ENCODE measurements at places on chromosomes 3 and 15.

- DNase-seq, result no peak
Observed at GRCh38 chr3:117922039-117922438, 1112.6 kb downstream of the IGSF11 start.

GRCh38 chr15:96959501-96959900 lies 629.0 kb downstream of the NR2F2 start:
- DNase-seq, result no peak

DNA sequence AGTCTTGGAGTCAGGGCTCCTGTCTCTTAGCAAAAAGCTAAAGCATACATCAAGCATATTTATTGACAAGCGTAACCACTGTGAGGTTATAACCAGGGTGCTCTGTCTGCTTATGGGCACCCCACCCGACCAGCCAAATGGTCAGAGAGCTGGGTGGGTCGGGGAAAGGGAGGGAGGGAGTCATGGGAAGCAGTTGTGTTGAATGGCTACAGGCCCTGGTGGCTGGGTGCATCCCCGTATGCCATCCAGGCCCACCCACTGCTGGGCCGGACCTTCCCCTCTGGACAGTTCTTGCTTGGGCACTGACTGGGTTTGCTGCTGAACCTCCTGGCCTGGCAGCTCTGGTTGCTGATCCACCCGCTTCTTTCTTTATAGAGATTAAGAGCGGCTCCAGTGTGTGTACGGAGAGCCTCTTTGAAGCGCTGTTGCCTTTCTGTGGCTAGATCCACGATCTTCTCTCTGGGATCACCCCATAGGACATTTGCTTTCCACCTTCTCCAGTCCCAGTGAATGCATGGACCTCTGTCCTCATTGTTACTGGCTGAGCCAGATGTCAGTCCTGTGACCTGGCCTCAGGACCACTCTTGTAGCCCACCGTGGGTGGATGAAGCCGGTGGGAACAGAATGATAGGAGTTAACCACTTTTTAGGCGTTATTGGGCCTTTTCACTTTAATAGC lies 59.6 kb downstream of the SMAD3 start:
- no peak for DNase-seq

GRCh38 chr15:90025489-90026033 lies 24.4 kb downstream of the ZNF710 start:
- DNase-seq, result no peak

- no peak for DNase-seq
Observed at GRCh38 chr3:123004201-123004918, 23.2 kb downstream of the SEMA5B start.

GRCh38 chr3:127997961-127998360 lies 54.3 kb upstream of the SEC61A1 start:
- no peak for DNase-seq

DNA sequence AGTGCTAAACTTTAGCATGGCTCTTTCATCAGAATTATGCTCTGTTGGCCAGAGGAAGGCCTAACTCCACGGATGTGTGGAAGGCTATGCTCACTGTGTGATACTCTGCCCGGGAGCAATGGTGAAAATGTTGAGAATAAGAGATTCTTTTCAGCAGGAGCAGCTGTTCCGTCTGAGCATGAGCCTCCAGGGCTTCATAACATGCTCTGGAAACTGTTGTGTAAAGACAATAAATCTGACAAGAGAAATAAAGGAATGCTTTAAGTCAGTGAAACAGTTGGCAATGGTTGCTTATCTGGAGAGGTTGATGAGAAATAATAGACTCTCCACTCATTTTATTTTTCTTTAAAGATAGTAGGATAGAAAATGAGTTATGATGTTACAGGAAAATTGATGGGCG lies 269.8 kb downstream of the DIPK2A start:
- DNase-seq, result no peak

- DNase-seq, result no peak
Observed at GRCh38 chr3:42942693-42943092, 36.4 kb upstream of the GASK1A start.

DNA sequence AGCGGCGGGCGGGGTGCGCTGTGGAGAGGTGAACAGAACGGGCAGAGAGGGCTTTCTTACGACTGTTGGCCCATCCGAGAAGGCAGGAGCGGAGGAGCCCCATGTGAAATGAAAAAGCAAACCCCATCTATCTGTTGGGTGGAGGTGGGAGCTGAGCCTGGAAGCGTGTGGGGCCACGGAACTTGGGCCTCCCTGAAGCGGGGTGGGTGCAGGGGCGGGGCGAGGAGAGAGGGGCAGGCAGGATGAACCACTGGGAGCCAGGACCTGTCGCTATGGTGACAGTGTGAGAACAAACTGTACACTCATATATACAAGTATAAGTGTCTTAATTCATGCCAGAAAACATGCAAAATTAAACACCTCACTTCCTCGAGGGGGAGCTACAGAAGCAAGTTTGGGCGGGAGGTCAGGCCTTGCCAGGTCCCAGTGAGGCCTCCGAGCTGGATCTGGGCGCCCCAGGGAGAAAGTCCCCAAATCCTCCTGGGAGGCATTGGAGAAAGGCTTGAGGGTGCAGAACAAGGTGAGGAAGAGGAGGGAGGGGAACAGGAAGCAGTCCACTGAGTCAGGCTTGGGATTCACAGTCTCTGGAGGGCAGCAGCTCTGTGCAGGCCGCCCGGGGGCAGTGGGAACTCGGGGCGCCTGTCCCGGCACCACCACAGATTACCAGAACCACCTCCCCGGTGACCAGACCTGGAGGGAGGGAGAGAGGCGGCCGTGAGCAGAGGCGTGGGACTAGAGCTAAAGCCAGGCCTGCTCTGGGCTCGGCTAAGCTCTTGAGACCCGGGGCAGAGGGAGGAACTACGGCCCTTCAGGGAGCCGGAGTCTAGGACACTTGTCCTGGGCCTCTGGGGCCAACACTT lies 34.8 kb downstream of the RBPMS2 start:
- DNase-seq, result no peak

GRCh38 chr3:170469151-170470062 lies 50.7 kb downstream of the CLDN11 start:
- no peak for DNase-seq

GRCh38 chr3:194574639-194575483 lies 58.4 kb downstream of the TMEM44 start:
- no peak for DNase-seq

DNA sequence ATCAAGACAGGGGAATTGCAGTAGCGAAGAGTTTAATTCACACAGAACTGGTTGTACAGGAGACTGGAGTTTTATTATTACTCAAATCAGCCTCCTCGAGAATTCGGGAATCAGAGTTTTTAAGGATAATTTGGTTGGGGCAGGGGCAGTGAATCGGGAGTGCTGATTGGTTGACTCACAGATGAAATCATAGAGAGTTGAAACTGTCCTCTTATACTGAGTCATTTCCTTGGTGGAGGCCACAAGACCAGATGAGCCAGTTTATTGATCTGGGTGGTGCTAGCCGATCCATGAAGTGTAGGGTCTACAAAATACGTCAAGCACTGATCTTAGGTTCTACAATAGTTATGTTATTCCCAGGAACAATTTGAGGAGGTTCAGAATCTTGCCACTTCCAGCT lies 5.3 kb upstream of the ZNF770 start:
- DNase-seq, result no peak

DNA sequence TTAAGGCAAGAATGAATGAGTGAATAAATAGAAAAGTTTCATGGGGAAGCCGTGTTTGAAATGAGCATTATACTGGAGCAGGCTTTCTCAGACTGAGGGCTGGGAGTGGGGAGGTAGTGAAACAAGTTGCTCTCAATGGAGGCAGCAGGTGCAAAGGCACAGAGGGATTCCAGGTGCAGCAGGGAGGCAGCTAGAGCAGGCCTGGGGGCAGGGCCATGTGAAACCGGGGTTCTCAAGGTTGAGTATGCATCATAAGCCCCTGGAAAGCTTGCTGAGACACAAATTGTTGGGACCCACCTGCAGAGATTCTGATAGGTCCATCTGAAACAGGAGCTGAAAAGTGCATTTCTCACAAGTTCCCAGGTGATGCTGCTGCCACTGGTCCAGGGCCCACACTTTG lies 45.3 kb downstream of the BFSP2 start:
- DNase-seq, result no peak

DNA sequence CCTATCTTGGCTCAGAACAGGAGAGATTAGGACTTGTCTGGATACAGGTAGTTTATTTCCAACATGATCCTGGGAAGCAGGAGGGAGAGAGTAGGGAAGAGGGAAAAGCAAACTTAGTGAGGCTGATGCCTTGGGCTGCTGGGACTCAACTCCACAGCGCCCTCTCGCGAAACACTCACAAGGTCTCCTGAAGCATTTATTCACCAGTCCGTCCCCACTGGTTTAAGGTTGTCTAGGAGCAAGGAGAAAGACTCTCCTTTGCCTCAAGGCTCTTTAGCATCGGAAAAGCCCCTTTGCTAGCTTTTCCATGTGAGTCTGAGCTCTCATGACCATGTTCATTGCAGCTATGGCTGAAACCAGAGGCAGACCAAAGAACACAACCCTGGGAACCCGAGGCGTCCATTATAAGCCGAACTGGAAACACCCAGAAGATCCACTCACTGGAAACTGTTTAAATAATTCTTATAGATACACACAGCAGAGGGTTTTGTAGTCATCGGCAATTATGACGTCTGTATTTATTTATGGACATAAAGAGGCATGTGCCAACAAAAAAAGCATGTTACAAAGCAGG lies 244.5 kb downstream of the CD47 start:
- peak; percentile 5 for DNase-seq

GRCh38 chr15:43487271-43487895 lies 5.6 kb downstream of the TP53BP1 start:
- DNase-seq, result no peak

DNA sequence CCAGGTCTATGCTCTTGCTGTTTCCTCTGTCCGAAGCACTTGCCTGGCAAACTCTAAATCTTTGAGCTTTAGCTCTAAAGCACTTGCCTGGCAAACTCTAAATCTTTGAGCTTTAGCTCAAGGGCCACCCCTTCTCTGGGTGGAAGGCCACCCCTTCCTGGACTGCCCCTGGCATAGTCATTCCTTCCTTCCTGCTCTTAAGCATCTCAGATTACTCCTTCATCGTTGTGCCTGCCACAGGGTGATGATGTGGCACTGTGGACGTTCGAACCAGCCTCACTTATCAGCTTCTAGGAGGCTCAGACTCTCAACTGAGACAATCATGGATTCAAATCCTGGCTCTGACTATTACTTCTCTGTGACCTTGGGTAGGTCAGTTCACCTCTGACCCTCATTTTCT lies 10.5 kb upstream of the CRABP1 start:
- DNase-seq, result no peak

GRCh38 chr3:50100956-50101845 lies 12.5 kb downstream of the RBM5 start:
- DNase-seq, result no peak

DNA sequence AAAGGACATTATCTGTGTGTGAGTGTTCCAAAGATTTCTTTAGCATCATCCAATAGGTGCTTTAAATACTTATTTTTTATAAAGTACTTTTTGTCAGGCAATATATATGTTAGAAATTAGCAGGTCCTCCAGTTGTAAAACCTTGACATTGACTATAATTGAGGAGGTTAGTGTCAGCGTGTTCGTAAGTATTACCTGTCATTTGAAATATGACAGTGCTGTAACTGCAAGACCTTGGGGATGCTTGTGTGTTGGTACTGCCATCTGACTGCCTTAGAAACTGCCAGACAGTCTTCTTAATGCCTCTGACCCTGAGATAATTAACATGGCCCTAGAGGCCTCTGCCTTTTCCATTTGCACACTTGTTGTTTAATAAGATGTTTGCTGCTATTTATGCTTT lies 170.7 kb downstream of the NAALADL2 start:
- no peak for DNase-seq

GRCh38 chr3:197791892-197792647 lies 1.0 kb downstream of the LRCH3 start:
- DNase-seq, result peak; percentile 47

GRCh38 chr3:124769462-124769861 lies 39.2 kb downstream of the UMPS start:
- DNase-seq, result no peak

DNA sequence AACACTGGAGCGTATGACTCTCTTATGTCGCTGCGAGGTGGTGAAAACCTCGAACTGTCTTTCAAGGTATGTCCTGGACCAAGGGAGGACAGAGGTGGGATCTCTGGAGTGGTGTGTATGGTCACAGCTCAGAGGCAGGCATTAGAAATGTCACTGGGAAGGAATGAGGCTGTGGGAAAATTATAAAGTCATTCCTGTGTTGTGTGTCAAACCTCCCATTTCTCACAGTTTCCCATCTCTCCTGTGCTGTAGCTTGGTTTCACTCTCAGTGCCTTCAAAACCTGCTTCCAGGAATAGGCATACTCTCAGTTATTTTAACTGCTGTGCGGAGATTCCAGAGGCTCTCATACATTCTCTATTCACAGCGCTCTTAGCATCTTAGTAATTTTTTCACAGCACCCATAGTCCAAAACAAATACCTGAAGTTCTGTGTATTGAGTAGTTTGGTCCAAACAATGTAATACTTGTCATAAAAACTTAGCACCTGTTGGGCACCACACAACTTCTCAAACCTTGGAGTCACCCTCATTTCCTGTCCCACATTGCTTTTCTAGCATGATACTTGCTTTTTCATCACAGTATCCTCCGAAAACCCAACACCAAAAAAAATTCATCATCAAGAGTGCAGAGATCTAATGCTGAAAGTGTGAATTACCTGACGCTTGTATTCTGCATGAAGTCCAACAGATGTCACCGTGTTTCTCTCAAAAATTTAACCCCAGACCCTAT lies 36.9 kb downstream of the GALNT15 start:
- no peak for DNase-seq

DNA sequence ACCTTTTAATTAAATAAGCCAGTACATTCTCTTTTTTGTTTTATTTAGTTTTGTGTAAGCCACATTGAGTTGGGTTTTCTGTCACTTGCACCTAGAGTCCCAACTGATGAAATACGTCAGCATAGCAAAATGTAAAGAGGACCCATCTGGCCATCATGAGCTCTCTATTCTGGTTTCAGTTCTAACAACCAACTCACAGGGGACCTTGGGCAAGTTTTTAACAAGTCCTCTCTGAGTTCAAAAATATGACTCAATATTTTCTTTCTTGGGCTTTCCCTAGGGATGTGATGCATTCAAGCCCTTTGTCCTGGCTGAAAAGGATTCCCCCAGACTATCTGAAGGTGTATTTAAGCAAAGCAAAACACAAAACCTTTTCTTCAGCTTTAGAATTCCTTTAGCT lies 32.9 kb downstream of the PLCH1 start:
- DNase-seq, result no peak

DNA sequence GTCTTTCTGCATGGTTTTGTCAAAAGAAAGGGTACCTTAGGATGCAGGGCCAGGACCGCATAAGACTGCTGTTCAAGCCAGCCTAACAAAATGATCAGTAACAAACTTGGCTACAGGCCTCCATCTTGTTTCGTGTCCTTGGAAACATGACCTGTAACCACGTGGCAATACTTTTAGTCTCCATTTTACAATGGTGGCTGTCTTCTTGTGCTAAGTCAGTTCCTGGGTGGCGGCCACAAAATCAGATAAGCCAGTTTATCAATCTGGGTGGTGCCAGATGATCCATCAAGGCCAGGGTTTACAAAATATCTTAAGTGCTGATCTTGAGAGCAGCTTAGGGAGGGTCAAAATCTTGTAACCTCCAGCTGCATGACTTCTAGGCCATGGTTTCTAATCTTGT lies 57.1 kb upstream of the GK5 start:
- DNase-seq, result no peak

GRCh38 chr3:126484662-126485061 lies 9.0 kb upstream of the ZXDC start:
- DNase-seq, result no peak

Data from central memory CD4-positive, alpha-beta T cell (primary cell).